ENCODE measurements at places on chromosomes 16 and 17. TPM values are rescaled to one million over a fixed set of nuclear protein-coding genes. Genes with fewer than 3 reads are reported as not detected.

Gene IL32
- total RNA-seq = 798 TPM

Gene PRDM7
- not detected for total RNA-seq

Gene NEUROD2
- not detected for total RNA-seq

Gene TAC4
- total RNA-seq = not detected

Gene FBXO39
- 0.11 TPM for total RNA-seq

Gene SCRN2
- 23.5 TPM for total RNA-seq

Gene GLIS2
- 2.1 TPM for total RNA-seq

Gene CALB2
- total RNA-seq = not detected

Measured in activated T-helper 2 cell treated with anti-CD3 and anti-CD28 coated beads, Interferon-gamma antibody, Interleukin-2, Interleukin-4, amounts not matched to agents 10 μg/mL and 5 μg/mL and 100 μg/mL, durations not matched to agents 14 hours and 24 hours and 36 hours (primary cell).